ENCODE measurements at places on chromosomes 2 and 18.
A peak's percentile ranks its signal among the peaks of the same experiment; 100 is the strongest.

GRCh38 chr2:42618116-42618515, 49.7 kb downstream of the MTA3 start:
- DNase-seq = peak; percentile 43

- no peak for DNase-seq
Observed at GRCh38 chr18:73812423-73812822, 335.2 kb downstream of the FBXO15 start.

DNA sequence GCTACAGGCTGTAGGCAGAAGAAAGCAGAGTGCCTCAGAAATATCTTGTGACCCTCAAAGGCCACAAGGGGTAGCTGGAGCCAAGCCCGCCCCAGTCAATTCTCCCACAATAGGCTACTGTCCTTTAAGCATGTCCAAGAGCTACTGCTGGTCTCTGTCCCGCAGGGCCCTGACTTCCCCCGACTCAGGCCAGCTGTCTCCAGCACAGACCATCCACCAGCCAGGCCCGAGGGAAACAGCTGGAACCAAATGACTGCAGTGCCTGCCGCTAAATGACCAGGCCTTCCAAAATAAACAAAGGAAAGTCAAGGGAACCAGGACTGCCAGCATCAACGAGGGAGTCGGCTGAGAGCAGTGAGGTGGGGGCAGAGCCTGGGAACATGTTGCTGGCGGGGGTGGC, 36.7 kb downstream of the MCFD2 start:
- DNase-seq = peak; percentile 87

DNA sequence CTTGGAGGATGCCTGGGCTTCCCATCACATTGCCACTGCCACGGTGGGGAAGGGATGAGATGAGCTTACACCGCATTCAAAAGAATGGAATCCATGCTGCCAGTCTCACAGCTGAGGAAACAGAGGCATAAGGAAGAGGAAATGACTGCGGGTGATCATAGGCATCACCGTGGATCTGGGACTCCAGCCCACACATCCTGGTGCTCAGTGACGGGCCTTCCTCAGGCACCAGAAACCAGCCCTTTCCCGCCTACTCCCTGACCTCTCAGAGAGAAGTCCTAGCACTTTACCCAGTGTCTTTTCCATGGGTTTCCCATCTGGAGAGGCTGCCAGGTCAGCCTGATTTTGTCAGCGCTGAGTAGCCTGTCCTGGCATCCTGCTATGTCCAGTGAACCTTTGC, 5.3 kb upstream of the PLB1 start:
- DNase-seq = peak; percentile 25

DNA sequence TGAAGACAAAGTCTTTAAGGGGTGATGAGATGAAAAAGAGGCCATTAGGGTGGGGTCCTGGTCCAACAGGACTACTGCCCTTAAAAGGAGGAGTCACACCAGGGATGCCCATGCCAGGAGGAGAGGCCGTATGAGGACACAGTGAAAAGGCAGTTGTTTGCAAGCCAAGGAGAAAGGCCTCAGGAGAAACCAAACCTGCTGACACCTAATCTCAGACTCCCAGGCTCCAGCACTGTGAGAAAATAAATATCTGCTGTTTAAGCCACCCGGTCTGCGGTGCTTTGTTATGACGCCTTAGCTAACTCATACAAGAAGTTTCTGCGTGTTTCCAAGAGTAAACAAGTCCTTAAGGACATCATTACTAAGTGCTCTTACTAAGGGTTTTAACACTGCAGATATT, 93.6 kb downstream of the DNER start:
- no peak for DNase-seq

DNA sequence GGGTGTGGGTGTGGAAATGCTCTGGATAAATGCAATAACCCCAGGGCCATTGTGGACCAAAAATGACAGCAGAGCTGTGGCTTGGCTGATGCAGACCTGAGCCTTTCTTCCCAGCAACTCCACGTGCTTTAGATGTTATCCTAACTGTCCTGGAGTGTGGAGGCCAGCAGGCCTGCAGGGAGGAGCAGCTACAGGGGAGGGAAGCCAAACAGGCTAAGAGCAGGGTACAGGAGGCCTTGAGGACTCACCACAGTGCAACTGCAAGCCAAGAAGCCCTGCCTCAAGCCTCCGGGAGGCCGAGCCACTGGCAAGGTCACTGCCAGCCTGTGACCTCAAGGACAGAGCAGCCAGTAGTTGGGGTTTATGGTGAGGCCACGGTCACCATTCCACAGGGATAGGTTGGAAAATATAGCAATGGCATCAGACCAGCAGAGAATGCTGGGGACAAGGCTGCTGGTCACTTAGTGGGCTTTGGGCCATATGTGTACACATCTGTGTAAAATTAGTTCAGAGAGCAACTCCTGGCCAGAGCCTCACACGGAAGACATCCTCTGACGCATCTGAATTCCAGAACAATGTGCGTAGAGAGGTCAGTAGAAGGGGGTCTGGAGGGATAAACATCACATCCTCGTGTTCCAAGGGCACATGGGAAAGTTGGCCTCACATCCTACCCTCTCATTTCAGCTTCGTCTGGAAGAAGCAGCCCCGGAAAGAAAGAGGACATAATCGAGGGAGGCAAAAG, 76.2 kb upstream of the UPP2 start:
- DNase-seq = no peak

DNA sequence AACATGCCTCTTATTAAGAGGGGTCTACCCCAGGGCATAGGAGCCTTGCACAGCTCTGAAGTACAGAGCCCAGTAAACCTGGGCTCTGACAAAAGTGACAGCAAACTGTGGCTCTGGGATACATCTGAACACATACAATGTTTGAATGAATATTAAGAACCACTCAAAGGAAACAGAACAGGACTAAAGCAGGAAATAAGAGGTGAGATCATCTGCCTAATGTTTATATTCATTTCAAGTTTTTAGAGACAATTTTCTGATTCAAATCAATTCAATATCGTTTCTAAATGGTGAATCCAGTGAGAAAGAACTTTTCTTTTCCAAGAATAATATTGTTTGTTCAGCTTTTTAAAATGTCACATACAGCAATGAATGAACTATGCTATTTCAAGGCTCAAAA, 136.7 kb upstream of the CAVIN2 start:
- peak; percentile 61 for DNase-seq

All from lung microvascular endothelial cell (primary cell).